ENCODE measurements at places on chromosomes 11 and 22.

- no peak for DNase-seq
These were observed 46.1 kb downstream of the MYEOV start for GRCh38 chr11:69339983-69340565.

DNA sequence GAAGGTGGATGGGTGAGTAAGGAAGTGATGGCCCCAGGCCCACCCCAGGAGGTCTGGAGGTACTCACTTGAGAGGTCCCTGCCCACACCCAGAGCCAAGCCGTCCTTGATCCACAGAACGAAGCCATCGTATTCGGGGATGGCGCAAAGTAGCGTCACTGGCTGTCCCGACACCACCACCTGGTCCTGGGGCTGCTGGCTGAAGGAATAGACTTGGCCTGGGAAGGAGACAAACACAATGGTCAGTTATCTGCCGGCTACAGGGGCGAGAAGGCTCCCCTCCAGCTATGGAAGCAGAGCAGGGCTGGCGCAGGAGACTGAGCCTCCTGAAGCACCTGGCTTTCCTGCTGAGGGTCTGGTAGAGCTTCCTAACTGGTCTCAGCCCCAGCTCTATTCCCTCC is 171.0 kb downstream of the ST3GAL4 start:
- no peak for DNase-seq

- no peak for DNase-seq
These were observed 23.4 kb downstream of the LRRC55 start for GRCh38 chr11:57205041-57205641.

GRCh38 chr11:124878759-124879492 is 13.7 kb downstream of the ROBO3 start:
- DNase-seq, result no peak

GRCh38 chr11:3201112-3201581 is 17.5 kb downstream of the MRGPRG start:
- no peak for DNase-seq

DNA sequence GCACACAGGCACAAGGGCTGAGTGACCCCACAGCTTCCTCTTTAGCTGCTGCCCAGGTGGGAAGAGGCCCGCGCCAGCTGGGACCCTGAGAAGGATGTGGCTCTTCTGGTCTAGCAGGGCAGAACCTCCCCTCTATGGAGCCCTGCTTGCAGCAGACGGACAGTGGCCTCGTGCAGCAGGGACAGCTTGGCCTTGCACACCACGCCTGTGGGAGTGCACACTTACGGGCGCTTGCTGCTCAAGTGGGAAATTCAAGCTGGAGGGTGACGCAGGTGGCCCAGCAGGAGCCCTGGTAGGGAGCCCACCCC is 971.4 kb downstream of the BRD1 start:
- no peak for DNase-seq

DNA sequence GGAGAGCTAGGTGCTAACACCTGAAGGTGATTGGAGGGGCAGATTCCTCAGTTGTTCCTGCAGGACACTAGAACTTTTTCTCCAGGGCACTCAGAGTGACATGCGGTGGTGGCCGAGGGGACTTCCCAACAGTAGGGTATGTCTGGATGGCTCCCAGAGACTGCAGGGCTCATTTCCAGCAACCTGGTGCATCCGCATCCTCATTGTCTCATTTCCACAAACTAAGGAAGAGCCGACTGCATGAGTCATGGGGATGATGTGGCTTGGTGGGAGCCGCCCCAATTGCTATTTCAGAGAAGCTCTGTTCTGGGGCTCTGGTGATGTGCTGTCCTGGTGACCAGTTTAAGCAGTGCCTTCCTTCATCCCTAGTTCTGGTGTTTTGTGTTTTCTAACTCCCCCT is 2.8 kb upstream of the ROBO4 start:
- no peak for DNase-seq

DNA sequence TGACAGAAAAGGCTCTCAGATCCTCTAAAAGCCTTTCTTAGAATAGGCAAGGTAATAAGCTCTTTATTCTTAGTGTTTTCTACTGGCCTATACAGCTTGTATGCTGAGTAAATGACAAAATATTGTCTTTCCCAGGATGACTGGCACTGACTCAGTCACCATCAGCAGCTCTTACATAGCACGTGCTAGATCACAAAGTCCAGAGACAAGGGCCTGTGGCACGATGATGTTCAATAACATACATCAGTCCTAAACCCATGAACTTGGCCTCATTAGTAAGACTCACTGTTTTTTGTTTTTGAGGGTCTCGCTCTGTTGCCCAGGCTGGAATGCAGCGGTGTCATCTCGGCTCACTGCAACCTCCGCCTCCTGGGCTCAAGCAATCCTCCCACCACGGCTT is 42.7 kb downstream of the CELF1 start:
- DNase-seq, result no peak

DNA sequence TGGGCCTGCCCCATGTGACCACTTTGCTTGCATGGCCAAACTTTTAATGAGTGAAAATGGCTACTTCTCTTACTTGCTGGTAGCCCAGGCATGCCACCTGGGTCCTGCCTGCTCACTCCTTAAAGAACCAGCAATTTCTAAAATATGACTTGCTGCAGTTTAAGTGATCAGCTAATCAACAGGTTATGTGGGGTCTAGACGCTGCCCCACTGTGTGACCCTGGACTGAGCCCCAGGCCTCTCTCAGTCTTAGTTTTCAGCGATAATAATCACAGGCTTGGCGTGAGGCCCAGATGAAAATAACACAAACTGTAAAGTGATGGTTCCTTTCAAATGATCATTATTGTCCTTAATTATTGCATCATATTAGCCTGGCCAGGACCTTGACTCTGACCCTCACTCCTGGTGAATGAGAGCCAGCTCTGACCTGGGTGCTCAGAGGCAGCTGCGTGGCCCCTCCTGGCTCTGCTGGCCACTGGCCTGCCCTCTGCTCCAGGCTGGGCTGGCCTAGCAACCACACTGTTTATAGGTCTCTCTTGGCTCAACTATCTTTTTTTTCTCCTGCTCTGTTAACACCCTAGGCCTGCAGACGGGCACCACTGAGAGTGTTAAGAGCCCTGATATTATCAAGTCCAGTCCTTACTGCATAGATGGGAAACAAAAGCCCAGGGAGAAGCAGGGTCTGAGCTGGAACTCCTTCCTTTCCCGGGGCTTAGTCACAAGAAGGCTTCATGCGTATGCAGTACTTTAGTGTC is 89.7 kb downstream of the RRM1 start:
- no peak for DNase-seq

GRCh38 chr11:133388975-133389568 is 143.2 kb downstream of the OPCML start:
- DNase-seq, result no peak

All from D721Med (cell line).